ENCODE measurements at places on chromosomes 1 and 21.

DNA sequence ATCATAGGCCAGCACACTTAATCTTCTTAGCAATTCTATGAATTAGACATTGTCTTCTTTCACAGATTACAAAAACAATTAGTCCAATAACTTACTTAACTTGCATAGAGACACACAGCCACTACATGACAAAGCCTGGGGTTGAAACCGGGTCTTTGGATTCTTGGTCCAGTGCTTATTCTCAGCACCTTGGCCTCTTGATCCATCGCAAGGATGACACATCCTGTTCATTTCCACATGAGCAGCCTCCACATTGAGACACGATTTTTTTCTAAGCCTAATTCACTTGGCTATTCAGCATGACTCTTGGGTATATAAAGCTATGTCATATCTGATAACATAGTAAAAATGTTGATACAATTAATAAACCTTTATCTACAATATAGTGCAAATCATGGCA lies 221.0 kb upstream of the FOXD3 start:
- DNase-seq, result no peak

DNA sequence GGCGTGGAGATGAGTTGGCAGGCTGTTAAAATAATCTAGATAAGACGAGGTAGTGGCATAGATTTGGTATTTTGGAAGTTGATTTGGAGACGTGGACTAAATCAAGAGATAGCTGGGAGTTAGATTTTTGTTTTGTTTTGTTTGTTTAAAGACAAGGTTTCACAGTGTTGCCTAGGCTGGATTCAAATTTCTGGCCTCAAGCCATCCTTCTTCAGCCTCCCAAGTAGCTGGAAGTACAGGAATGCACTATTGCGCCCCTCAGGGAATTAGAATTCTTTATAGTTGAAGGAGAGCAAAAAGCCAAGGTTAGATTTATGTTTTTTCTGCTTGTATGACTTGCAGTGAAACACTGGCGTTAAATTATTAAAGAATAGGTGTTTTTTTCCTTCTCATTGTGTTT lies 22.3 kb upstream of the SNRPE start:
- DNase-seq, result no peak

DNA sequence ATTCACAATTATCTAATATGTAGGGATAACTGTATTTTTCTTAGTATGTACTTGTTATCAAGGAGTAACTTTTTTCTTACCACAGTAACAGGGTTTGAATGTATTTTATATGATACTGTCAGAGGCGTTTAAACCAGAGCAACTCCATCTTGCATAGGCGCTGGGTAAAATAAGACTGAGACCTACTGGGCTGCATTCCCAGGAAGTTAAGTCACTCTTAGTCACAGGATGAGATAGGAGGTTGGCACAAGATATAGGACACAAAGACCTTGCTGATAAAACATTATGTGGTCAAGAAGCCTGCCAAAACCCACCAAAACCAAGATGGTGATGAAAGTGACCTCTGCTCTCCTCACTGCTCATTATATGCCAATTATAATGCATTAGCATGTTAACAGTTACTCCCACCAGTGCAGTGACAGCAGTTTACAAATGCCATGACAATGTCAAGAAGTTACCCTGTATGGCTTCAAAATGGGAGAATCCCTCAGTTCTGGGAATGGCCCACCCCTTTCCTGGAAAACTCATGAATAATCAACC lies 64.8 kb downstream of the RPE65 start:
- no peak for DNase-seq

GRCh38 chr21:39121600-39122355 lies 61.5 kb downstream of the PSMG1 start:
- DNase-seq, result no peak

Data from stimulated activated CD4-positive, alpha-beta T cell treated with anti-CD3 and anti-CD28 coated beads, TNF-alpha, amount 100 ng/mL, for 4 hours (primary cell).